T-helper 2 cell (primary cell): ENCODE measurements at places on chromosomes 5 and 9.

- no peak for DNase-seq
Observed at GRCh38 chr5:9437741-9438240, 108.1 kb downstream of the SEMA5A start.

- no peak for DNase-seq
Observed at GRCh38 chr5:2817031-2817603, 65.6 kb upstream of the IRX2 start.

- DNase-seq = no peak
Observed at GRCh38 chr5:139650031-139650688, 2.0 kb downstream of the CXXC5 start.

- no peak for DNase-seq
Observed at GRCh38 chr9:30723656-30724055, 1660.8 kb upstream of the ACO1 start.

- no peak for DNase-seq
Observed at GRCh38 chr9:29778281-29778849, 2205.1 kb upstream of the C9orf72 start.
